ENCODE measurements at places on chromosomes 1 and 21.

DNA sequence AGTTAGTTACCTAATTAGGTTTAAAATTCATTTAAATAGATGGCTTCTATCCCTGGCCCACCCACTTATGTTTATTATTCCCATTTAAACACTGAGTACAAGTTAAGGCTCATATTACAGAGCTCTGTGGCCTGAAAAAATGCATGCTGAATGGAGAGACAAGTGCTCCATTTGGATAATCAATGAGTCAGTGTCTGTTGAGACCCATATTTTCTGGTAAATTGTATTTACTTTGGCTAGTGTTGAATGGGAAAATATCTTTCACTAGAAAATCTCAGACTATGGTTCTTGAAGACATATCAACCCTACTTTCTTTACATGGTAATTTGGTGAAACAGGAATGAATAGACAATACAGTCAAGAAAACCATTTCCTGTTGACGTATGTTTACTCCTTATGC is 356.0 kb downstream of the S1PR1 start:
- no peak for DNase-seq

GRCh38 chr1:214076708-214077065 is 88.9 kb downstream of the PROX1 start:
- no peak for DNase-seq

DNA sequence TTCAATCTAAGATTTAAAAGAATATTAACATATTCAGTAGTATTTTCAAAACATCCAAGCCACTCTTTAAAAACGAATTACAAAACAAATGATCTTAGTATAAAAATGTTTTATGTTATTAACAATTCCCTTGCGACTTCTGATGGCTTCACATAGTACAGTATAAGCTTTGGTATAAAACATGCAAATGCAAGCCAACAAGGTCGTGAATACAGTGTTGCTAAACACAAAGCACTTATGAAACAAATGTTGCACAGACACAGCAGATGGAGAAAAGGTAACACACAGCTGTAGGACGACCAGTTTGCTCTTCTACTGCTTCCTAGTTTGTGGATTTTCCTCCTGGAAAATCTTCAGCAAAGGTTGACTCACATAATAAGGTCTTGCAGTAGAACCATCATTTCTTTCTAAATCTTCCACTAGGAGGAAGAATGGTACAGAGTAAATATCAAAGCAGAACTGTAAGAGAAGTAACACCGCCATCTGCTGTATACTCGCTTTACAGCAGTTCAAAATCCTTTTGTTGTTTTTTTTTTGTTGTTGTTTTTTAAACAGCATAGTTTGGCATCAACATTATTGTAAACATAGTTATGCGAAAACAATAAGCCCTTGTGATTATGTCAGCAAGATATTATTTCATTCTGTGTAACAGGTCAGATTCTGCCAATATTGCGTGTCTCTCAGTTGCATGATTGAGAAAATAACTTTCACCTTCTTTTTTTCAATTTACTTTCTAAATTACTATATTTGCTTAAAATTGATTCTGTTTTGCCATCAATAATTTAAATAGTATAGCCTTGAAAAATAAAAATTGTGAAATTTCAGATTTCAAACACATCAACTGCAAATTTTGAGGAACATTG is 69.5 kb downstream of the LHX8 start:
- no peak for DNase-seq

DNA sequence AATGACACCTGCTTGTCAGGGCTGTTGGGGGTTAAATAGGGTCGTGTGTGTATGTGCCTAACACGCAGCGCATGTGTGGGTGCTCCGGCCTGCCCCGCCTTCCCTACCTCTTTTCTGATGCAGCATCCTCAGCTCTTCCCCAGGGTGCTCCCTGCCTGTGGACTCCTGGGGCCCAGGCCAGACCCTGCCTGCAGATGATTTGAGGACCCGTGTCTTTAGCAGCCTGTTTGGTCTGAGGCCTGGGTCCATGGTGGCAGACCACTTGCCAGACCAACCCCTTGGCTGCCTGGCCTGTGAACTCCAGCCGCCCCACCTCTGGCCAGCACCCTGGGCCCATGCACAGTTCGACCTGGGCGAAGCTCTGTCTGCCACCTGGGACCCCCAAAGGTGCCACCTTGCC is 57.0 kb upstream of the SIM2 start:
- no peak for DNase-seq

DNA sequence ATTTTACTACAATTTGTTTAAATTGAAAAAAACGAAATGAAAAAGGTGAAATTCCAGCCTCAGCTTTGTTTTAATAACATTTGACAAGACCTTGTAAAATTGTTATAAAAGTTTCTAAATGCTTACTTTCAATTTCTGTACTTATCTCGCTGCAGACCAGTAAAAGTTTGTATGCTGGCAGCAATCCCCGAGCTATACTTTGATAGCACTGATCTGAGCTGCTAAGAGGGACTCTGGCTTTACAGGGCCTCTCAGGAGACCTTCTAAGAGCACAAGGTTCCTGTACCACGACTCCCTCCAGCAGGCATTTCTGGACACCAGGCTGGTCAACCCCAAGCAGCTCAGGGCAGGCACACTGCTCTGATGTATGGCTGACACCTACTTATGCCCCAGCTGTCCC is 13.1 kb downstream of the STMN1 start:
- no peak for DNase-seq

DNA sequence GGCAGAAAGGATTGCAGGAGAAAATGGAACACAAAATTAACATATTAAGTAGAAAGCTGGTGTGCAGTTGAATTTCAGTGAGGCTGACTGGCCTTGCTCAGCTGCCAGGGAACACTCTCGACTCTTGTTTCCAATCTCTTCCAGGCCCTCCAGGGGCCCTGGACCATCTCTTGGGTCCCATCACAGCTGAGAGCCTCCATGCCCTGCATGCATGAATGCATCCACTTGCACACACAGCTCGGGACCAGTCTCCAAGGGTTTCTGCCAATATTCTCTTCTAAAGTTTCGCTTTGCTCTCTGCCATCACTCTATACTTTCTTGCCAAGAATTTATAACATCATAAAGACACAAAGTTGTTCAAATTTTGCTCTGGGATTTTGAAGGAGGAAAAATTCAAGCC is 200.3 kb downstream of the DSCAM start:
- DNase-seq: no peak

DNA sequence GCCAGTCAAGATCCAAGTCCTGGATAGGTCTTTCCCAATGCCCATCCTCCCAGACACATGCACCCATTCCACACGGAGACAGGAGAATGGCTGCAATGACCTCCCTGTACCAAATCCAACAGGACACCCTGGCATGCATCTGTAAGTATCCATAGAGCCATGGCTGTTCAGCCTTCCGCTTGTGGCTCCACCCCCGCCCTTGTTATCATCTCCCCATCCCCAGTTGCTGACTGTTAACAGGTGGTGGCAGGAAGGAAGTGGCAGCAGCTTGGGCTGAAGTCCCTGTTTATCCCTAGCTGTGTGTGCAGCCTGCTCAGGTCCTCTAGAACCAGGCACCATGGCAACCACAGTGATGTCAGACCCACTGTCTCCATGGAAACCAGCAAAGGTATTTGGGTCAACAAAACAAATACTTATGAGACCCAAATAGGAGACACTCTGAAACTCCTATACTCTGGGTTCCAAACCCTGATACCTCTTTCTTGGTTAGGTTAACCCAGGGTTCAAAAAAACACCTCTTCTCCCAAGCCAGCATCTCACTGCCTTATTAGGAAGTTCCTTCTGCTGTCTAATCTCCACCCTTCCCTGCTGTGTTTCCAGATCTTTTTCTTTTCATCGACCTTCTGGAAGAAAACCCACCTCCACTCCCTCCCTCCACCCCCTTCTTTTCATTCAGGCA is 721 bp downstream of the PBXIP1 start:
- peak; percentile 97 for DNase-seq

GRCh38 chr1:118995312-118996016 is 7.3 kb upstream of the TBX15 start:
- DNase-seq: peak; percentile 5

DNA sequence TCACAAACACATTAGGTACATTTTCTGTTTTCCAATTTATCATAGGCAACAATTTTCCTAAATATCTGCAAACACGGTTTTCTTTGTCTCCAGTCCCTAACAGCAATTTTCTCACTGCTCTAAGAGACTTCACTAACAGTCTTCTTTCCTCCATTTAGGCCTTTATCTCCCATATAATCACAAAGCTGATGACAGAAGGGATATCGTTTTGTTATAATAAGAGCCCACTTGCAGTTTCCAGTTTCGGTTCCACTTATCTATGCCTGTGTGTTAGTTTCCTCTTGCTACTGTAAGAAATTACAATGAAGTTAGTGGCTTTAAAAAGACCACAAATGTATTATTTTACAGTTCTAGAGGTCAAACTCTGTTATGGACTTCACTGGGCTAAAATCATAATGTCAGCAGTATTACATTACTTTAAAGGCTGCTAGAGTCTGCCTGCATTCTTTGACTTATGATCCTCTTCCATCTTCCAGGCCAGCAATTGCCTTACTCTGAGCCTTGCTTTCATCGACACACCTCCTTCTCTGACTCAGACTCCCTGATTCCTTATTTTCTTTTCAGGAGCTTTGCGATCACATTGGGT is 549.3 kb downstream of the NCAM2 start:
- DNase-seq: no peak

- DNase-seq: no peak
These were observed 85.0 kb downstream of the NUF2 start for GRCh38 chr1:163406772-163407171.

DNA sequence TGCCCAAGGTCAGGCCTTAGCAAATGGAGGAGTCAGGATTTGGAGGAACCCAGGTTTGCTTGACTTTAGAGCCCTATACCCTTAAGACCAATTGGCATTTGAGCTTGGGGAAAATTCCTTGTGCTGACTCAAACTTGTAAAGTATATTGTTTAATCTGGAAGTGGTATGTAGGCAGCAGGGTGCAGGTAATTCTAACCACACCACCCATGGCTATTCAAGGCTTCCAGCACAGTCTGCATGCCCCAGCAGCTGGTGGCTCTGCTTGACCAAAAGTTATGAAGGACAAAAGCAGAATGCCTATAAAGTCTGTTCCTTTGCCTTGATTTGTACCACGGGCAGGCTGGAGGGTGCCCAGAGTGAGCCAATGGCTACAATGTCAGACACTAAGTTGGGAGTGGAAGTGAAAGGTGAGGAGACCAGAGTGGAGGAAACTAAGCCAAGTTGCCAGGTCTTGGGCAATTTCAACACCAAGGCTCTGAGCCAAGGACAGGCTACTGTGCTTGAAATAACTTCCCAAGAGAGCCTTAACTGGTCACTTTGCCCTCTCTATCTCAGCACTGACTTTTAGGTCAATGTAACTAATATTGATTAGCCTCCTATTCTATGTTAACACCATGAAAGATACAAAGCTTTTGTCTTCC is 4.7 kb upstream of the G0S2 start:
- DNase-seq: no peak

GRCh38 chr1:94095744-94096469 is 25.0 kb downstream of the ABCA4 start:
- no peak for DNase-seq

DNA sequence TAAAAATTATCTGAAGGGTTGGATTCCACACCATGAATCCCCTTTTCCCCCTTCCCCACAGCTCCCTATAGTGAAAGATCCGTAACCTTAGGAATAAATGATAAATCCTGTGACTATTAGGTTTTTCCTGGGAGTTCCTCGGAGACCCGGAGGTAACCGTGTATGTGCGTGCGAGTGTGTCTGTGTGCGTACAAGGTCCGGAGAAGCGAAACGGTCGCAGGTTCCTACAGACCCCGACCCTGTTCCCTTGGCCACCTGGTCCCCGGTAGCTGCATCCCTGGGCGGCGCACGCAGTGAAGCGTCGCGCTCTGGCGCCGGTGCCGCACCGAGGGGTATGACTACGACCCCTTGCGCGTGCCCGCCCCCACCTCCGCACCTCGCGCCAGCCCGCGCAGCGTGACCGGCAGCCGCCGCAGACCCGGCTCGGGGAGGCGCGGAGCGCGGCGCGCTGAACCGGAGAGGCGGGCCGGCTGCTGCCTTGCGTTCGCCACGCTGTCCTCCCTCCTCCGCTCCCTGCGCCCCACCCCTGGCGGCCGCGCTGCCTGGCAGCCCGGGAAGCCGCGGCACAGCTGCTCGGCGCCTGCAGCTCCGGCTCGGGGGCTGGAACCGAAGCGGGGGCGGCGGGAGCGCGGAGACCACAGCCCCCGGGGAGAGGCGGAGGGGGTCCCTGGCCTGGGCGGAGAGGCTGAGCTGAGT is at the start of gene AK5:
AK5 (plus strand) TSS at position 529 of the 696 bp plus-strand sequence. CDS start 295 bp downstream, outside the sequence.
- DNase-seq: no peak

- DNase-seq: peak; percentile 9
These were observed 593.4 kb downstream of the PTPRU start for GRCh38 chr1:29829448-29830344.

- DNase-seq: no peak
These were observed 35.3 kb downstream of the BEND5 start for GRCh38 chr1:48741380-48741779.

GRCh38 chr1:116178837-116179236 is 67.6 kb downstream of the MAB21L3 start:
- no peak for DNase-seq

DNA sequence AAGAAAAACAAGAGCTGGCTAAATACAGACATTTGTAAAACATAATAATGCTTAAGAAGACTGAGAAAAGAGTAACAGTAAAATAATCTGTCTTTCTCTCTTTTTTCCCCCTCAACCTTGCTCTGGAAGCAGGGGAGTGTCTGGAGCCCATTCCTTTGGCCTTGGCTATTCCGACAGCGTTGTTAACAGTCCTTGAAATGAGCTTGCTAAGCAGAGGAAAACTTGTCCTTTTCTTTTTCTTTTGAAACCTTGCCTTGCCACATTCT is 6.7 kb upstream of the CA6 start:
- no peak for DNase-seq

DNA sequence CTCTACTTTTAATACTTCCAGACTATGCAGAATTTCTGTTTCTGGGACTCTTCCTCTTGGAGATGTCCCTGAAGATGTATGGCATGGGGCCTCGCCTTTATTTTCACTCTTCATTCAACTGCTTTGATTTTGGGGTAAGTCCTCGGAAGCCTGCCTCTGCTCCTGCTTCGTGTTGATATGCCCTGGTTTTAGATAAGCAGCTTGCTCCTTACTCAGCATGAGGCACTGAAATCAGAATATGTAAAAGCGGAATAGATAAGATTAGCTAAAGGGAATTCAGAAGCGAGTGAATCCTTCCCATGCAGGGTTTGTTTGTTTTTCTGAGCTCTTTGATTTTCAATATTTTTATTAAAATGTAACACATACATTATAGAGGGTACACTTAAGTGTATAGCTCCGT is 234.7 kb downstream of the CACNA1E start:
- DNase-seq: no peak

- DNase-seq: no peak
These were observed 90.1 kb upstream of the IRF2BP2 start for GRCh38 chr1:234699795-234700665.
